ENCODE measurements at places on chromosomes 16 and 17.

- no peak for DNase-seq
Observed at GRCh38 chr17:73733517-73733916, 89.3 kb upstream of the SDK2 start.

DNA sequence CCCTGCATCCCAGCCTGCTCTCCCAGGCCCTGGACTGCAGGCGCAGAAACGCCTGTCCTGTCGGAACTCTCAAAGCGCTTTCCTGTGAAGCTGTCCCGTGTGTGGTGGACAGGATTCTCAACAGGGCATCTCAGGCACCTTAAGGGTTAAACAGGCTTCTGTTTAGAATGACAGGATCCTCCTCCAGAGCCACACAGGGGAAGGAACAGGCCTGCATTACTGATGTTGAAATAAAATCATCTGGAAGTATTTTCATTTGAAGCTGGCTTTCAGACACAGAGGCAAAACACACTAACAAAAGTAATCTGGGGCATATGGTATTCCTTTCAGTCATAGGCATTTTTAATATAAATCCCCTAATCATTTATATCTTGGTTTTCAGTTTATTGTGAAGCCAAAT lies 7.4 kb downstream of the HS3ST3A1 start:
- DNase-seq = no peak

GRCh38 chr16:2702871-2703745 lies 16.9 kb downstream of the PRSS27 start:
- no peak for DNase-seq

DNA sequence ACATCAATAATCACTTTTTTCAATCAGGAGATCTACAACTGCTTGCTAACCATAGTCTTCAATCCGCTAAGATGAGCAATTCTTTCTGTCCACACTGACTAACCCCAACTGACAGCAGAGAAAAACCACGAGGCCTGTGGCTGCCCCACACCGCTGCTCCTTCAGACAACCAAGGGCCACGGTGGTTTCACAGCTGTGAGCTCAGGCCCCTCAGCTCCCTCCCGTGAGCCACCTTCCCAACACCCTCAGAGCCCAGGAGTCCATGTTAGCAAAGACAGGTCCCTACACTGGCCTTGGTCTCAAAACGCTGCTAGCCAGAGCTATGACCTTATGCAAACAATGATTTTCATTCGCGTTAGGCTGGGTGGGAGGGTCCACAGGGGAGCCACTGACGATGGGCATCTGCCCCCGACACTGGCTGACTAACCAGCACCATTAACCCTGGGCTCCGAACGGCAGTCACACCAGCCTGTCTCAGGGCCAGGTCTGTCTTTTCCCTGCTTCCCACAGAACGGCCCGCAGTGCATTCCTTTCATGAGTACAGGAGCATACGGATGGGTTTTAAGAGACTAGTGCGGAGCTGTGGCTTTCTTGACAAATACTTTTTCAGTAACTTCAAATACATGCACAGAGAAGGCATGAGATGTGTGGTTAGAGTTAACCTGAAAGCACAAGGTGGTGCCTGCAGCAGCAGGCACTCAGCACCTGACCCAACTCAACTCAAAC lies 67.3 kb downstream of the ANKRD11 start:
- DNase-seq = no peak

GRCh38 chr17:65228734-65229620 lies 91.8 kb downstream of the RGS9 start:
- no peak for DNase-seq

GRCh38 chr17:79626156-79626890 lies 15.5 kb upstream of the RBFOX3 start:
- no peak for DNase-seq

- no peak for DNase-seq
Observed at GRCh38 chr17:51533219-51533618, 272.9 kb downstream of the UTP18 start.

DNA sequence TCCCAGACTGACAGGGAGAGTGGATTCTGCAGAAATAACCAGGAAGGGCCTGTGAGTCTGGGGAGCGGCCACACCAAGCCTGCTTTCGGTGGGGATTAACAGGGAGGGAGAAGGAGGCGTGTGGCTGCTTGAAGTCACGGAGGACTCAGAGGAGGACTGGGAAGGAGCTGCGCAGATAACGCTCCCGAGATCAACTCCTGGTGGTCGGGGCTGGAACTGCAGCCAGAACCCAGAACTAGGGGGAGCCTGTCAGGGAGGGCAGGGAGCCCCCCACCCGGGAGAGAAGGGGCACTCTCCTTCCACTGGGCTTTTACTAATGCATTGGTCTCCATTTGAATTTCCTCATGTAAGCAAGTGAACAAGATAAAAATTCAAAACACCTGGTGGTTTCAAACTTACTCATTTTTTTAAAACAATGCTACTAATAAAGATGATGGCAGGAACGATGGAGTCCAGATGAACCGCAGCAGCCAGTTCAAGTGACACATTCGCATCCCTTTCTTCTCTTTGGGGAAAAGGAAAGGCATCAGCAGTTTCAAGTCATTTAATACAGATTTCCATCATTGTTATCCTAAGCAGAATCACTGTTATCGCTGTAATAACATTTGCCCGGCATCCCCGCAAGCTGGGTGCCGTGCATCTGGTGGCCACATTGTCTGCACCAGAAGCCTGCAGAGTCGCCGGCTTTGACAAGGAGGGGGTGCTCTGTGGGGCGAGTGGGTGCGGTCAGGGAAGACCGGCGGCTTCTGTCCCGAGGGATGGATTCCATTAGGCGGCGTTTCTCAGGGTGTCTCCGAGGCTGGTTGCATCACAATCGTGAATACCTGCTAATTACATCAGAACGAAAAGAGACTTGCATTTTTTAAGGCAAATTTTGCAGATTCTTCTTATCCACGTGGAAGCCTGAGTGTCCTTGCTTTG lies 183.0 kb downstream of the FOXL1 start:
- no peak for DNase-seq

GRCh38 chr17:28551421-28552175 lies 826 bp downstream of the UNC119 start:
- DNase-seq = no peak

DNA sequence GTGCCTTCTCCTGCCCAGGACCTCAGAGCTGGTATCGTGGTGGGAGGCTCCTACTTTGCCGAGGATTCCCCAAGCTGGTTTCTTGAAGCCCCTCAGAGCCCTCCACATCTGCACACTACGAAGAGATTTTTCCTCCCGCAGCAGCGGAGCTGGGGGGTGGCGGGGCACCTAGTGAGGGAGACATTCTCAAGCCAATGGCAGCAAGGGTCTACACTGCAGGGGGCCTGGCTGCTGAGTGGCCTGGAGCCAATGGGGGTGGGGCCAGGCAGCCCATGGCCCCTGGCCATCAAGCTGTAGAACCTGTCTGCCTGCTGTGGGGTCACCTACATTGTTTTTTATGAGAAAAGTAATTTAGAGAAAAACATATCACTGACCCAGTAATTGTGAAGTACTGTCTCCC lies 5.0 kb downstream of the SLC26A11 start:
- DNase-seq = no peak

Measured in NCI-H2107 (cell line).